Sigmoid colon (tissue), 7 donors: ENCODE measurements at places on chromosomes 6 and 20.
A peak's percentile ranks its signal among the peaks of the same experiment; 100 is the strongest.

DNA sequence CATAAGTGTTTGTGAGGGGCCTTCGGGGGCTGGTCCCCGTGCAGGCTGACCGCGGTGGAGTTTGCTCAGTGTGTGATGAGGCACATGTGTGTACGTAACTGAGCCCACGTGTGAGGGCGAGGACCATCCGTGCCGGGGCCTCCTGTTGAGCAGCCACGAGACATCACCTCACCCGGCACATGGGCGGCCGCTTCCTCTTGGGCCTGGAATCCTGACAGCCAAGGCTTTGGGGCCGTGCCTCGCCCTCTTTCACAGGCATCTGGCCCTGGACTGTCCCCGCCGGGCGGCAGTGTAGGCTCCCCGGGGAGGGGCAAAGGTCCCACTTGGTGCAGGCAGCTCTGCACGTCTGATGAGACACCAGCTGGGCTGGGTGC is 202.3 kb downstream of the DLL1 start:
- H3K4me1 ChIP-seq = peaks cover 7% of the 10 kb centered on the region
- DNase-seq = peak; percentile 55
- H3K27ac ChIP-seq = no peak overlapping the region
- H3K4me3 ChIP-seq = no peak overlapping the region
- H3K27me3 ChIP-seq = no peaks in the 10 kb centered on the region

DNA sequence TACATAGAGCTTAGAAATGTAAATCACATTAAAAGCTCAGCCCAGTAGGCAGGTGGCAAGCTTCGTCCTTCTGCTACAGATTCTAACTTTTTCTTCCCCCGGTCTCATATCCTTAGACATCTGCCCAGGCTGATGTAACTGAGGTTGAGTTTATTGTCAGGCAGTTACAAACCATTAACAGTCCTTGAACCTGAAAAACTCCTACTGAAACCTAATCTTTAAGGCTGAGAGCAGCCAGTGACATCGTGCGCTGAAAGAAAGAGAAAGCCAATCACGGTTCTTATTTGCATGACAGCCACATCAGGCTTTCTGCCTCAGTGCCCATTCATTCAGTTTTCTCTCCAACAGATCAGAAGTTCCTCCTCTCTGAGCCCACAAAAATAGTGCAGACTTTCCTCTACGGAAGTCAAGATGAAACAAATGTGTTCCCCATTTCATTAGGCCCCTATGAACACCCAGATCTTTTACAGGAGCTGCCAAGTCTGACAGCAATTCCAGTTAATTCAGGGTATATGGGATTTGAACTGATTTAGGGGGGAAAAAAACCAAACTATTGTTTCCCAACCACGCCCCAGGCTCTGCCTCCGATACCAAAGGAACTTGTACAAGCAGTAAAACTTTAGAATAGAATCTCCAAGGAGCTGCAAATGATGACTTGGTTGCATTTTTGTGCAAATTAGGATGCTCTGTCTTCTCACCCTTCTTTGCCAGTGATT is at the start of gene NHSL1:
NHSL1 (minus strand) TSS at position 192 of the 716 bp plus-strand sequence. CDS start 204 bp downstream, outside the sequence.
- no peaks in the 10 kb centered on the region for H3K27me3 ChIP-seq
- H3K36me3 ChIP-seq = no peaks in the 10 kb centered on the region
- H3K4me1 ChIP-seq = no peaks in the 10 kb centered on the region
- no peak for DNase-seq

- H3K4me3 ChIP-seq = no peak overlapping the region
- H3K4me1 ChIP-seq = no peaks in the 10 kb centered on the region
- DNase-seq = no peak
- no peaks in the 10 kb centered on the region for H3K36me3 ChIP-seq
- H3K27ac ChIP-seq = no peak overlapping the region
Observed at GRCh38 chr6:1502041-1502440, 107.7 kb upstream of the FOXC1 start.

DNA sequence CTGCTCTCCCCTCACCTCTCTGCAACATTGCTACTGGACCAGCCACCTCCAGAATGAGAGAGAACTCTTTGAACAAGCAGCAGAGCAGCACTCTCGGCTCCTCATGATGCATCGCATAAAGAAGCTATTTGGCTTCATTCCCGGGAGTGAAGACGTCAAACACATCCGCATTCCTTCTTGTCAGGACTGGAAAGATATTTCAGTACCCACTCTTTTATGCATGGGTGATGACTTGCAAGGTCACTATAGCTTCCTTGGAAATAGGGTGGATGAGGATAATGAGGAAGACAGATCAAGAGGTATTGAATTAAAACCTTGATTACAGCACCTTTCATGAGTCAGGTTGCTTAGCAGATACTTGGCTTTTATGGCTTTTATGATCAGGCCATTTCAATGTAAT is 4.3 kb downstream of the CALHM4 start:
- H3K27me3 ChIP-seq = no peaks in the 10 kb centered on the region
- no peaks in the 10 kb centered on the region for H3K36me3 ChIP-seq
- no peaks in the 10 kb centered on the region for H3K4me1 ChIP-seq
- no peak overlapping the region for H3K27ac ChIP-seq
- no peak overlapping the region for H3K4me3 ChIP-seq

DNA sequence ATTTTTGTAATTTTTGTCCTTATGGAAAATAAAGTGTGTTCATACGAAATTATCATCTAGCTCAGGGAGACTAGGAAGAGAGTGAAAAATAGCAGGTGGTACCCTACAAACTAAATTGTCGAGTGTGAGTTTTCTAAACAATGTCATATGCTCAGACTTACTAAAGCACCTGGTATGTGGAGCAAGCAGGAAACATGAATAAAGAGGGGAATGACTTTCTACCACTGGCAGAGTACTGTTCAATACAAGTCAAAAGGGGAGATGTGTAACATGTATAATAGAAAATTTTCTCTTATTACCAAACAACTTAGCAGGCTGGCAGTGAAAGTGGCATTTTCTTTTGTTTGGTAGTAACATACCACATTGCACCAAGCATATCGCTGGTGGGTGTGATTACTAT is 36.1 kb downstream of the CTNNBL1 start:
- H3K27me3 ChIP-seq = no peaks in the 10 kb centered on the region
- peak overlapping the region; percentile 57 for H3K27ac ChIP-seq
- DNase-seq = no peak
- H3K36me3 ChIP-seq = no peaks in the 10 kb centered on the region
- no peak overlapping the region for H3K4me3 ChIP-seq

DNA sequence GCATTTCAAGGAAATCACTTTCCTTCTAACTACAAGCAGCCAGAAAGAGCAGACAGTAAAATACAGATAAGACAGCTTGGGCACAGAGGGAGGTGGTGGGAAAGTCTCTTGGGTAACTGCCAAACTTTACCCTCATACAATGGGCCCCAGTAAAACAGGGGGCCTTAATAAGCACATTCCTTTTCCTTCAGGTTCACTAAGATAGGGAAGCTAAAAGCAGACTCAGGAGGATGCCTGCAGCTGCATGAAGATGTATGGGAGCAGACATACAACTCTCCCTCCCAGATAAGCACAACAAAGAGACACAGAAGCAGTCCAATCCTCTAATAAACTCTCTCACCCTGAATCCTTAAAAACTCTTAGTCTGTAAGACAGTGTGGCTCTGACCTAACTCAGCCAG is 49.0 kb downstream of the SIM1 start:
- no peaks in the 10 kb centered on the region for H3K27me3 ChIP-seq
- no peaks in the 10 kb centered on the region for H3K4me1 ChIP-seq
- no peak overlapping the region for H3K4me3 ChIP-seq
- H3K27ac ChIP-seq = no peak overlapping the region
- H3K36me3 ChIP-seq = no peaks in the 10 kb centered on the region

- no peak for DNase-seq
- no peak overlapping the region for H3K27ac ChIP-seq
- no peak overlapping the region for H3K4me3 ChIP-seq
- H3K4me1 ChIP-seq = peaks cover 6% of the 10 kb centered on the region
- H3K36me3 ChIP-seq = no peaks in the 10 kb centered on the region
- no peaks in the 10 kb centered on the region for H3K27me3 ChIP-seq
Observed at GRCh38 chr6:54813892-54814291, 32.7 kb upstream of the FAM83B start.

GRCh38 chr20:58457083-58457695 is 58.0 kb downstream of the APCDD1L start:
- no peaks in the 10 kb centered on the region for H3K4me1 ChIP-seq
- no peaks in the 10 kb centered on the region for H3K36me3 ChIP-seq
- no peak for DNase-seq
- no peaks in the 10 kb centered on the region for H3K27me3 ChIP-seq

DNA sequence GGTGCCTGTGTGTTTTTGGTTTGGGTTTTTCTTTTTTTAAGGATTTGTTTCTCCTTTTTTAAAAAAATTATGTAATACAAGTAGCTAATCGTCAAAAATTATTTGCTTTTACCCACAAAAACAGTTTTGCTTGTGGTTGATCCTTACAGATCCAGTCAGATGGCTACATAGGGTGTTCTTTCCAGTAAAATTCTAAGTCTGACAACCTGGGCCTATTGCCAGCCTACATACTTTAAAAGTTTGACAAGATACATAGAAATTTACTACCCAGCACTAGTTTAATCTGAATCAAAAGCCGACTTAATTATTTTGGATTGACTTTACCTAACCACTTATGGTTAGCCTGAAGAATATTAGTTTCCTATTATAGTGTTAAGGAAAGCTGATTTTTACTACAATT is 2.1 kb upstream of the SOX4 start:
- no peaks in the 10 kb centered on the region for H3K27me3 ChIP-seq
- H3K4me1 ChIP-seq = peaks cover 20% of the 10 kb centered on the region
- no peak for DNase-seq
- H3K4me3 ChIP-seq = no peak overlapping the region

GRCh38 chr6:128208078-128208477 is 307.2 kb upstream of the THEMIS start:
- peaks cover 12% of the 10 kb centered on the region for H3K4me1 ChIP-seq
- no peaks in the 10 kb centered on the region for H3K27me3 ChIP-seq
- no peaks in the 10 kb centered on the region for H3K36me3 ChIP-seq
- no peak for DNase-seq
- H3K27ac ChIP-seq = no peak overlapping the region

GRCh38 chr6:130720076-130720715 is 107.0 kb upstream of the SMLR1 start:
- DNase-seq = no peak
- no peaks in the 10 kb centered on the region for H3K36me3 ChIP-seq
- no peaks in the 10 kb centered on the region for H3K4me1 ChIP-seq
- H3K4me3 ChIP-seq = no peak overlapping the region

GRCh38 chr20:10492844-10493243 is 57.7 kb downstream of the SLX4IP start:
- H3K4me3 ChIP-seq = no peak overlapping the region
- no peaks in the 10 kb centered on the region for H3K4me1 ChIP-seq
- no peak overlapping the region for H3K27ac ChIP-seq

- no peaks in the 10 kb centered on the region for H3K4me1 ChIP-seq
- H3K36me3 ChIP-seq = no peaks in the 10 kb centered on the region
- H3K27me3 ChIP-seq = no peaks in the 10 kb centered on the region
- no peak overlapping the region for H3K4me3 ChIP-seq
Observed at GRCh38 chr20:14223806-14224205, 113.6 kb downstream of the FLRT3 start.

DNA sequence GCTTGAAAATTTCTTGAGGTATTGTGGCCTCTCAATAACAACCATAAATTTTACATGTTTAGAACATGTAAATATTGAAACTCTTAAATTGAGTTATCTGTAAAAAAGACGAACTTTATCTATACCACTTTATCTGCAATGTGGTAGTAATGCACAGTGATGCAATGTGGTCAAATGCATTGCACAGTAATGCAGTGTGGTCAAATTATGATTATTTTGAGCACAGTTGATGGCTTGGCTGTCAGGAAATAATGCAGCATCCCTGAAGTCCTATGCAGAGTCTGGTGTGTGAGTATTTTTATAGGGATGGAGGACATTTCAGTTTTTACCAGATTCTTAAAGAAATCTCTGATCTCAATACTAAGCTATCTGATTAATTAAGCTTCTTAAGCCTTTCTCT is 5.1 kb downstream of the TTK start:
- H3K4me1 ChIP-seq = peaks cover 6% of the 10 kb centered on the region
- H3K4me3 ChIP-seq = no peak overlapping the region
- DNase-seq = no peak

- DNase-seq = no peak
- H3K4me3 ChIP-seq = no peak overlapping the region
- H3K27ac ChIP-seq = no peak overlapping the region
Observed at GRCh38 chr6:132571774-132572173, 1.7 kb downstream of the TAAR6 start.

GRCh38 chr6:82006027-82006738 is 241.4 kb downstream of the IBTK start:
- H3K27ac ChIP-seq = no peak overlapping the region
- H3K27me3 ChIP-seq = no peaks in the 10 kb centered on the region

DNA sequence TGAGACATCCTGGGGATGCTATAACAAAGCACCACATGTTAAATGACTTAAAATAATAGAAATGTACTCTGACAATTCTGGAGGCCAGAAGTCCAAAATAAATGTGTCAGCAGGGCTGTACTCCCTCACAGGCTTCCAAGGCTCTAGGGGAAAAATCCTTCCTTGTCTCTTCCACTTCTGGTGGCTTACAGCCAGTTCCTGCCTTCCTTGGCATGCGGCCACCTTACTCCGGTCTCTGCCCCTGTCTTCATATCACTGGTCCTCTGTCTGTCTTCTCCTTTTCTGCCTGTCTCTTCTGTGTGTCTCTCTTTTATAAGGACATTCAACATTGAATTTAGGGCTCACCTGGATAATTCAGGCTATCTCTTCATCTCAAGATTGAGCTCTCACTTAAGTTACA is 155.3 kb upstream of the SYNCRIP start:
- DNase-seq = no peak
- no peak overlapping the region for H3K4me3 ChIP-seq
- H3K4me1 ChIP-seq = no peaks in the 10 kb centered on the region

DNA sequence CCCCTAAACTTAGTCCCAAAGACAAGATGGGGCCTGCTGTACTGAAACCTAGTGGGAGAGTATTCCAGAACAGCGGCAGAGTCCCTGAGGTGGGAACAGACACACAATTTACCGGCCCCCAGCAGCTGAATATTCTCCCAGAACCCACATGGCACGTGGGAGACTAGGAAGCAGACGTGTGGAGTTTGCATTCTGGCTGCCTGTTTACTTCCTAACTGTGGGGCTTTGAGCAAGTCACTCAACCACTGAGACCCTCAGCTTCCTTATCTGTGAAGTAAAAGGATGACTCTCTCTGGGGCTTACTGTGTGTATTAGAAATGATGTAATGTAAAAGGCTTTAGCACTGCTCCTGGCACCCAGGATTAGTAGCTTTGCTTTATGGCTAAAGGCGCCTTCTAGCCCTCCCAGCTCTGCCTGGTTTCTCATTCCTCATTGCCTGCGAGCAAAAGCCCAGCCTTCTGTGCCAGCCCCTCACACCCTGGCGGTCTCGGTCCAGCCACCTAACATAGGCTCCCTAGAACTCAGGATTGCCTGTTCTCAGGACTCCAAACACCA is 353.1 kb downstream of the CDC5L start:
- H3K27me3 ChIP-seq = no peaks in the 10 kb centered on the region
- no peak overlapping the region for H3K27ac ChIP-seq
- no peaks in the 10 kb centered on the region for H3K4me1 ChIP-seq
- DNase-seq = no peak
- no peaks in the 10 kb centered on the region for H3K36me3 ChIP-seq

GRCh38 chr20:20063941-20064702 is 11.8 kb downstream of the CFAP61 start:
- H3K27ac ChIP-seq = no peak overlapping the region
- H3K36me3 ChIP-seq = no peaks in the 10 kb centered on the region
- no peaks in the 10 kb centered on the region for H3K4me1 ChIP-seq
- H3K4me3 ChIP-seq = no peak overlapping the region

GRCh38 chr6:72864799-72865198 is 242.9 kb downstream of the KCNQ5 start:
- H3K27me3 ChIP-seq = no peaks in the 10 kb centered on the region
- no peaks in the 10 kb centered on the region for H3K4me1 ChIP-seq
- no peak overlapping the region for H3K4me3 ChIP-seq
- H3K36me3 ChIP-seq = no peaks in the 10 kb centered on the region
- DNase-seq = no peak

- H3K27me3 ChIP-seq = no peaks in the 10 kb centered on the region
- peak; percentile 80 for DNase-seq
- H3K36me3 ChIP-seq = no peaks in the 10 kb centered on the region
- no peak overlapping the region for H3K27ac ChIP-seq
- peaks cover 37% of the 10 kb centered on the region for H3K4me1 ChIP-seq
Observed at GRCh38 chr20:19231359-19232035, 19.1 kb downstream of the SLC24A3 start.
